EH (cell line): ENCODE measurements at places on chromosomes 12 and 14.

- DNase-seq, result no peak
Measured at GRCh38 chr12:103836345-103836744, 4.7 kb downstream of the NT5DC3 start.

- DNase-seq, result peak; percentile 65
Measured at GRCh38 chr12:62802984-62803383, 132.0 kb downstream of the PPM1H start.

DNA sequence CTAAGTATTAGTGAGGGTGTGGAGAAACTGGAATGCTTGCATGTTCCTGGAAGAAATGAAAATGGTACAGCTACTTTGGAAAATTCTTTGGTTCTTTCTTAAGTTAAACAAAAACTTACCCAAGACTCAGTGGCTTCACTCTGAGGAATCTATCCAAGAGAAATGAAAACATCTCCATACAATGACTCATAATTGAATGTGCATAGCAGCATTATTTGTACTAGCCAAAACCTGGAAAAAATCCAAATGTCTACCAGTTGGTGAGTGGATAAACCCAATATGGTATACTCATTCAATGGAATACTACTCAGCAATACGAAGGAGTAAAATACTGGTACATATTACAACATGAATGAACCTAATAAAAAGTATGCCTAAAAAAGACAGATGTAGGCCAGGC is 18.0 kb upstream of the CRACR2A start:
- peak; percentile 84 for DNase-seq

DNA sequence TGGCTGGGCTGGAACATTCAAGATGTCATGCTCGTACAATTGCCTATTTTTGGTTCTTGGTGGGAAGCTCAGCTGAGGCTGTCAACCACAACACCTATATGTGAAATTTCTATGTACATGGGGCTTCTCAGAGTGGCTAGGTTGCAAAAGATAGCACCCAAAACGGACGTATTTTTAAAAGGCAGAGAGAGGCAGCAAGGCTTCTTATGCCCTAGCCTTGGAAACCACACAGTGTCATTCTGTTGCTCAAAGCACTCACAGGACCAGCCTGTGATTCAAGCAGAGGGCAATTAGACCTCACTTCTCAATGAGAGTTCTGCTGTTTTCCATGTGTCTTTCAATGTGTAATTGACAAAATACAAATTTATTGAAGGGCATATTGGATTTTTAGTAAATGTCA is 134.0 kb downstream of the GXYLT1 start:
- no peak for DNase-seq

- DNase-seq, result no peak
Measured at GRCh38 chr12:116325336-116325664, 47.8 kb upstream of the MED13L start.
